ENCODE measurements at places on chromosomes 3 and 15. TPM values are rescaled to one million over a fixed set of nuclear protein-coding genes. Genes with fewer than 3 reads are reported as not detected.

The PTH1R gene
- polyA plus RNA-seq, result 29.7 TPM

The UROC1 gene
- 0.01 TPM for polyA plus RNA-seq

The BAHD1 gene
- 14.5 TPM for polyA plus RNA-seq

The CACNA2D2 gene
- polyA plus RNA-seq, result 102 TPM

The SLC24A5 gene
- polyA plus RNA-seq, result 0.05 TPM
